Hematopoietic multipotent progenitor cell (in vitro differentiated cells): ENCODE measurements at places on chromosomes 1 and 21. TPM values are rescaled to one million over a fixed set of nuclear protein-coding genes. Genes with fewer than 3 reads are reported as not detected.

ADIPOR1 gene
- 51.7 TPM for total RNA-seq

PGLYRP3 gene
- not detected for total RNA-seq

UQCRH gene
- total RNA-seq: 233 TPM

ATP1B1 gene
- 14.3 TPM for total RNA-seq

ZBTB17 gene
- total RNA-seq: 97.5 TPM
